Lung microvascular endothelial cell (primary cell): ENCODE measurements at places on chromosomes 3 and 15. TPM values are rescaled to one million over a fixed set of nuclear protein-coding genes. Genes with fewer than 3 reads are reported as not detected.

Gene ASB14
- total RNA-seq: not detected in 2 replicates

- DNase-seq: no peak
Measured at GRCh38 chr3:37899101-37899707, 37.5 kb downstream of the CTDSPL start.

Gene SEMA3B
- total RNA-seq: 0.44 and 0.60 TPM in 2 replicates

- no peak for DNase-seq
Measured at GRCh38 chr3:45051685-45052084, 25.6 kb downstream of the CLEC3B start.

DNA sequence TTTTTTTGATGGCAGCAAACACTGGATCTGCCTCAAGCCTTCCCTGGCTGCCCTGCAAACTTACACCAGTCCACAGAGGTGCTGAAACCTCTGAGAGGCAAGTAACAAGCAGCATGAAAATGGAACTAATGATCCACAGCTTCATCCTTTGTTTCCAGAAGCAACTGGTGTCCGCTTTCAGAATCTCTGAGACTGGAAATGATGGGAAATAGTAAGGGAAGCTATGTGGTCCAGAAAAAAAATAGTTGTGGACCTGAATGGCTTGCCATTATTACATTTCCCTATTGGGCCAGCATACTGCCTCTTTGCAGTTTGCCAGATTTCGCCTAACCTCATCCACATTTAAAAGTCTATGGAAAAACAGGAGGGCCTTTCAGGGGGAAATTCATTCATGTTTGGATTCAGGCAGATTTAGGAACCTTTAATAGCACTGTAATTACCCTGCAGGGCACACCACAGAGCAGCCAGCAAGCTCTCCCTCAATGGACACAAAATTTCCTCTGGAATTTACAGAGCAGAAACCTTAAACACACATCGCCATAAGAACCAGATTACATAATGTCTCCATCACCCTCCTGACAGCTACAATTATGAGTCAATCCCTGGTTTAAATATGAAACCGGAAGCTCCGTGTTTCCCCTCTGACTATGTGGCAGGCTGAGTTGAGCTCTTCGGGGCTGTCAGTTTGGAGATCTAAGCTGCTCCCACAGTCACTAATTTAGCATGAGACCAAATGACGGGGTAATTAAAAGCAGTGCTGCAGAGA lies 134.4 kb downstream of the TMCO5A start:
- peak; percentile 80 for DNase-seq

DNA sequence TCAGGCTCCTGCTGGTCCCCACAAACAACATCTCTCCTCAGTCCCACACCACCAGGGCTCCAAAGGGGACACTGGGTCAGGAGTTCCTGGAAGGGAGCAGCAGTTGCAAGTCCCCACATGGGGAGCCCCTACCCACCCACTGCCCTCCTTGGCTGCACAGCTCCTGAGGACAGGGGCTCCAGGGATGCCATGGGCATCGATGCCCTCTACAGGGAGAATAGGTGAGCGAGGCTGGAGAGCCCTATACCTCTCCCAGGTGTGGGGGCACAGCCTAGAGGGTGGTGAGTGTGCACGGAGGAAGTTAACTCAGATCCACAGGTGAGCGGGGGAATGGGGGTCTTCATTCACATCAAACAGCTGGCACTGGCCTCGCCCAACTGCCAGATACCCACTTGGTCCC lies 141.2 kb upstream of the LINGO1 start:
- no peak for DNase-seq
